Stimulated activated CD8-positive, alpha-beta memory T cell treated with anti-CD3 and anti-CD28 coated beads, Interleukin-15, amount 100 ng/mL, for 24 hours (primary cell): ENCODE measurements at places on chromosomes 5 and 9.

DNA sequence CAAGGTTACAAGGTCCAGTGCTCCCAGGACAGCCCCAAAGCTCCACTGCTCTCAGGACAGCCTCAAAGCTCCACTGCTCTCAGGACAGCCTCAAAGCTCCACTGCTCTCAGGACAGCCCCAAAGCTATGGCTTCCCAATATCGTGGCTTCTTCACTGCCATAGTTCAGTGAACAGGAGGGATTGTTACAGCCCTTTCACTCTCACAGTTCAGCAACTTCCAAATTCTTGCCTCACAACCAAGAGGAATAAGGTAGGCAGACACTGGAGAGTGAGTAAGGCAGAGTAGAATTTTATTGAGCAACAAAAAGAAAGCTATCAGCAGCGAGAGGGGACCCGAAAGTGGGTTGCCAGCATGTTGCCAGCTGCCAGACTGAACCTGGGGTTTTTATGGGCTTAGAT, 277.6 kb downstream of the CDH10 start:
- no peak for DNase-seq

DNA sequence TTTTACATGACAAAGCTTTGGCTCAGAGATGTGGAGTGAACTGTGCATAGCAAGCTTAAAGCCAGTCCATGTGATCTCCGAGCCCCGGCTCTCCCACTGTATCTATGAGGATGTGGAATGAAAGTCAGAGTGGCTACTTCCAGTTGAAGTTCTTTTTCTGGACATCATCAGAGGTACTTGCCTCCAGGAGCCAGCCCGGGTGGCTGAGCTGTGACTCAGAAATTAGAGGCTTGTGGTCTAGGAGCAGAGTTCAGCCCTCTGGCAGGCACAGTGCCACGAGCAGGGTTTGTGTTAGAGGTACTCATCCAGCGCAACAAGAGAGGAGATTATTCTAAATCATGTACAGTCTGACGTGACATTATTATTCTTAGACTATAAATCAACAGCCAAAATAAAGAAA, 322.5 kb downstream of the CDK5RAP2 start:
- DNase-seq, result no peak

DNA sequence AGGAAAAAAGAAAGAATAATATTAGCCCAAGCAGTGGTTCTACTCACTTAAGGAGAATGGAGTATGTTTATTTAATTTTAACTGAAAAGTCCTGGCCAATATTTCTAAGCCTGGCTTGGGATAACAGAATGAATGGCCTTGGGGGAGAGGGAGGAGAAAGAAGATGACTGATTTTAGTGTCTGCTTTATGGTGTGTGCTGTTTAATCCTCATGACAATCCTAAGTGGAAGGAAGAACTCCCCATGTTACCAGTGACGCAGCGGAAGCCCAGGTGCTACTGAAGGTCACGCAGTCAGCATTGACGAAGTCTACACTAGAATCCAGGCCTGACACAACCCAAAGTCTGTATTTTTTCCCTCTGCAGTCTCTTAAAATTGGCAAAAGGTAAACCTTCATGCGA, 50.5 kb downstream of the PALM2AKAP2 start:
- DNase-seq, result no peak

DNA sequence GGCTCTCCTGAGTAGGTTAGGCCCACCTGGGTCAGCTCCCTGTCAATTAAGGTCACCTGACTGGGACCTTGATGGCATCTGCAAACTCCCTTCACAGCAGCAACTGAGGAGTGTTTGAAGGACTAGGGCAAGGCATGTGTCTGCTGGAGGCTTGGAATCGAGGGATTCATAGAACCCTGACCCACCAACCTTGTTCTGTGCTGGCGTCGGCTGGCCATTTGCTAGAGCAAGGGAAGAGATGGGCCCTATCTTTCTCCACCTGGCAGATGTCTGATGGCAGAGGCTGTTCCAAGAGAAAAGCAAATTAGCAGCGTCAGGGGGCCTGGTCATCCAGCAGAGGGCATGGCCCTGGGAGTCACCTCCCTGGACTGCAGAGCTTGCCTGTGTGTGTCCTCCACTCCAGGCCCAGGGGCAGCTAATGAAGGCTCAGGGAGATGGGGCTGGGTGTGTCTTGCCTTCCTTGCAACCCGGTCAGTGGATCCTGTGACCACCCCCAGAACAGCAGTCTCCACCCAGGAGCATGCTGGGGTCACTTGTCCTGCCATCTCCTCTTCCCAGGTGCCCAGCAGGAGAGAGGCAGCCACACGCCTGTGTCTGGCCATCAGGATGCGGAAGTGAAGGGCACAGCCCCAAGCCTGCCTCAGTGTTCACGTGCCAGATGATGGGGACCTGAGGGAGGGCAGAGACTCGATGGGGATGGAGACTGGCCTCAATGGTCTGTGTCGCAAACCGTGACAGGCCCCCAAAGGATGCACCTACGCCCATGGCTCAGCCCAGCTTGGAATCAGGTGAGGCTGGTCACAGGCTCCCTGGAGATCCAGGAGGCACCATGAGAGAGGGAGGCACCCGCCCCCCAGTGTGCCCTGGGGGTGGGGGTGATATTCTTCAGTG, 53.9 kb downstream of the BARX1 start:
- DNase-seq, result no peak

DNA sequence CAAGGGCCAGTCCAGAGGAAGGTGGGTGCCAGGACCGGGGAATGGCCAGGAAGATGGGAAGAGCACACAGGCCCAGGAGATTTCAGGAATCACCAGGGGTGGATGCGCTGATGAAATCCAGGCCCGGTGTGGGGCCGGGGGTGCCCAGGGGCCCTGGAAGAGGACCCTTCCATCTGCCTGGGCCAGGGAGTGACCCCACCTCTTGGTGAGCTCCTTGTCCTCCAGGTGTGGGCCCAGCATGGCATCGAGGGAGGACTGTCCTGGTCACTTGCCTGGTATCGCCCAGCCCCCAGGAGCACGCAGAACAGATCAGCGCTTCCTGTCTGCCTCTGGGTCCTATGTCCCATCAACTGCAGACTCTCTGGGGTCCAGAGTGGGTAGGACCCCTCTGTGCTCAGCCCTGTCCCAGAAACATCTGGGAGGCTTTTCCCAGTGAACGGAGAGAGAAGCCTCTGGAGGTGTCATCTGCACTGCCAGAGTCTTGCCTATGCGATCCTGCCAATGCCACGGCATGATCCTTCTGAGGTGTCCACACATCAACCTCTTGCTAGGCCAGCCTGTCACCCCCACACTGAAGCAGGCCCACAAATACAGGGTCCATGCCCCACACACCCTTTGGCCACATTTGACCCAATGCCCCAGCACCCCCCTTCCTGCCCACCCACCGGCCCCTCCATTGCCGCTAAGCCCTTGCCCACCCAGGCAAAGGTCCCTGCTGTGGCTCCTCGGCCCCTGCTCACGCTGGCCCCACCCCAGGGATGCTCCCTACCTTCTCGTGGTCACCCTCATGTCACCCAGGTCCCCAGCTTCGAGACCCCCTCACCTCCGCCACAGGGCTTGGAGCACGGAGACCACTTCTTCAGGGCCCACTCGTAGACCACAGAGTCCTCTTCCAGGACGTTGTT, 67.2 kb downstream of the ZNF354C start:
- DNase-seq, result no peak

DNA sequence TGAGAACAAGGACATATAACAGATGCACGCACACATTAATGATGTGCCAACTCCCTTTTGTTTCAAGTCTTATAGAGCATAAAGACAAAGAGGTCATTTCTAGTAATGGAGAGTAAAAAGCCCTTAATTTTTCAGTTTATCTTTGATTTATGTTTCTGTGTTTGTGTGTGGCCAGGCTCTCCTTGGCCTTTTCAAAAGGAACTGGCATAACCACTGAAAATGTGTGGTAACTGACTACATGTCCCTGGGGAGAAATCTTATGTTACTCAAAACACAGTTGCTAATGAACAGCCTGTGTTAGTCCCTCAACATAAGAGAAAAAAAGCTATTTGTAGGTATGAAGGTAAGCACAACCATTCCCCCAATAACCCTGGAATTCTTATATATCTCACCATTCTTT, 47.6 kb upstream of the SHOC1 start:
- DNase-seq, result no peak

DNA sequence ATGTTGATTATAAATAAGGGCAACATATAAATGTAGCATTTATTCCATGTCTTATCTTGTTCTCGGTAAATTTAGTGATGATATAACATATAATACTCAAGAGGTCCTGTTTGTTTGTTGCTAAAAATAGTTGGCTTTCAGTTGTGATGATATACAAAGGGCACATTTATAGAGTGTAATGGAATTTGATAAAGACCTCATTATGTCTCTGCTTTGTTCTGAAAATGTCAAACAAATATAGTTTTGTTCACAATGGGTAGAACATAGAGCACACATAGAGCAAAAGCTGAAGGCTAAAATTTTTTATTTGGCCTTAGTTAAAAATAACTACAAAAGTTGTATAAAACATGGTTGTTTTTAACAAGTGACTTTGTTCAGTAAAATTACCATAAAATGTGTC, 477.1 kb upstream of the SMC2 start:
- no peak for DNase-seq

GRCh38 chr9:132754236-132754635, 84.0 kb downstream of the GTF3C4 start:
- no peak for DNase-seq

GRCh38 chr5:134642931-134643530, 5.6 kb upstream of the SEC24A start:
- DNase-seq, result no peak

DNA sequence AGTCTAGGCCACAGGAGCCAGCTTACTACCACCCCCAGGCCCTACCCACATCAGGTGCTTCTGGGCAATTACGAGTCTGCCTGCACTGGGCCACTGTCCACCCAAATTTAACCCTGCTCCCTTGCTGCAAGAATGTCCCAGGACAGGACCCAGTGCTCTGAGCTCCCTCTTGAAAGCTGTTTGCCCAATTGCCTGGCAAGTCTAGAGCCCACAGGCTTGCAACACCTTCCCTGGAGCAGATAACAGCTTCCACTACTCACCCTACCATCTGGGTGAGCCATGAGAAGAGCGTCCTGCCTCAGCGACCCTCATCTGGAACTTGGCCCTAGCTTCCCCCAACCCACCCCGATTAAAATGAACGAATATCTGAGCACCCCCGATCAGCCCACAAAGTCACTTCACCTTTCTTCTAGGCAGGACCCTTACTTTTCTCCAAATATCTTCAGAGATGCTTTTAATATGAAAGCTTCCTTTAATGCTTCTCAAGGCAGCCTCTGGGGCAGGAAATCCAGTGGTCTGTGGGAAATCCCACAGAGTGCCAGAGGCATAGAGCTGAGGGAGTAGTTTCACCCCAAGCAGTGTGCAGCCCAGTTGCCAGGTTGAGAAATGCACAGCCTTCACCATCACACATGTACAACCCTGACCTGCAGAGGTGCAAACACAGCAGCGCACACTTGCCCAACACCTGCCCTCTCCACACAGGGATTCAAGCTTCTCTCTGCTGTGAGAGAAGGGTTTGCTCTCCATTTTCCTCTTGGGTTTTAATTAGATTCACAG, 10.6 kb downstream of the ACSL6 start:
- no peak for DNase-seq

DNA sequence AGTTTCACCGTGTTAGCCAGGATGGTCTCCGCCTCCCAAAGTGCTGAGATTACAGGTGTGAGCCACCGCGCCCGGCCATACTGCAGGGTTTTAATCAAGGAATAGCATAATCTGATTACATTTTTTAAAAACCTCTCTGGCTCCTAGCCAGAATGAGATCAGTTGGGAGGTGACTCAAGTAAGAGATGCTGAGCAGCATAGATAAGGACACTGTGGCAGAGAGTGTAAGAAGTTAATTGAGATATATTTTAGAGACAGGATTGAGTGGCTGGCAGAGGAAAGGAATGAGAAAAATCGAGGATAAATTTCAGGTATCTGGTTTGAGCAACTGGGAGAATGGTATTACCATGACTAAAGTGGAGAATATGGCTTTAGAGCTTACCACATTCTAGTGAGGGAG, 7.3 kb upstream of the RIGI start:
- no peak for DNase-seq

- DNase-seq, result no peak
These were observed 52.6 kb upstream of the ARAP3 start for GRCh38 chr5:141734501-141735229.

- DNase-seq, result no peak
These were observed 216.0 kb downstream of the KDM4C start for GRCh38 chr9:6973762-6974161.

- DNase-seq, result no peak
These were observed 426.6 kb downstream of the SPOCK1 start for GRCh38 chr5:137072361-137073115.

DNA sequence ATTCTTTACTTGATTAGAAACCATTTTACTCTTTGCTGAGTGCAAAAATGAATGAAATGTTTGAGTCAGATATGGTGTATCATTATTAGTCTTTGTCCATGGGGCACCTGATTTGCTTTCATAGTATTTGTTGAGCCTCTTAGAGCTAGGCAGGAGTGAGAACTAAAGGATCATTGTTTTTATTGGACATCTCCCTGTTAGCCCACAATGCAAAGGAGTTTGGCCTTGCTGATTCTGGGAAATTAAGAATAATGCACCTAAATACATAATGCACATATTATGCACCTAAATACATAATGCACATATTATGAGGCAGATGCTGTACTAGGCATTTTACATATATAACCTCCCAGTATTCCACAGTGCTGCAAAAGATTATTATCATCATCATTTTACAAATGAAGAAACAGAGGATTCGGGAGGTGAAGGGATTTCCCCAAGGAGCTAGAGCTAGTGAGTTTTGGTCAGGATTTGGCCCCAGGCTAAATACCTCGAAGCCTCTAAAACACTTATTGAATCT, 113.0 kb upstream of the LIFR start:
- no peak for DNase-seq

DNA sequence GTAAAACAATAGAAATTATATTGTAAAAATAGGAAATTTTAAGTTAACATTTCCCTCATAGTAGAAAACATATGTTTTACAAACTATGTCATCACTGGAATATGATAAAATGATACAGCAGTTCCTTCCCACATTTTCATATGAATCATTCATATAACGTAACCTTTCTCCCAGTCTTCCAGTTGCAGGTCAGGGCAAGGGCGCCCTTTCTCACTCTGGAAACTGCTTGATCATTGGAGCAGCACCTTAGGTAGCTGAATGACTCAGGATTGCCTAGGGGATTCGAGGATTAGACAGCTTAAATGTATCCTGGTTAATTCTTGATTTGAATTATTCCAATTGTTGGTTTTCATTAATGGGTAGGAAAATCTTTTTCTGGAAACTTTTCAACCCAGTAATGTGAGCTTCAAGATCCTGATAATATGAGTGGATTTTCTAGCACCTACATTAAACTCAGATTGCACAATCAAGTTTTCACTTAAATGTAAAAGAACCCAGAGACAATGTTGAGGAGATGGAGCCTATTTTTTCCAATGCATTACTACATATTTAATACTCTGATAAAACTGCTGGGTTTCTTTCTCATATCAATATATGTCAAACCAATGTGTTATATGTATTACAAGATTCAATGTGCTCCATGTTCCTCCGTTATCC, 32.6 kb upstream of the ANXA1 start:
- DNase-seq, result no peak

GRCh38 chr9:79673614-79674013, 101.8 kb downstream of the TLE4 start:
- DNase-seq, result no peak

- DNase-seq, result no peak
These were observed 124.8 kb downstream of the HSD17B3 start for GRCh38 chr9:96177005-96177718.

GRCh38 chr5:151154931-151155774, 2.4 kb downstream of the ANXA6 start:
- DNase-seq, result peak; percentile 21
